ELR (cell line): ENCODE measurements at places on chromosomes 12 and 14.

DNA sequence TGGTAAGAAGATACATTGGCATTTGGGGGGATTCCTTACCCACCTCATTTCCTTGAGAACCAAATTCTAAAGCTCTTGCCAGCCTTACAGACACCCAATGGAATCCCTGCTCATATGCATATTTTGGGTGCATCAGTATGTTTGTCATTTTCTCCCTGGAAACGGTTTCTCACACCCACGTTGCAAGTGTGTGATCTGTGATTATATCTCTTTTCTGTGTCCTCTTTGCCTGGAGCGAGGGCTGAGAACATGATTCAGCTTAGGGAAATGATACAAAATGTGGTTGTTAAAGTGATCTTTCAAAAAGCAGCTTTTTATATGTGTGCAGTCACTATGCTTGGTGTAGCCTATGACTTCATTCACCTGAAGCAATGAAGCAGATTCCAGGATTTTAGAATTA, 52.0 kb downstream of the KCNMB4 start:
- peak; percentile 5 for DNase-seq

- no peak for DNase-seq
Observed at GRCh38 chr12:31626270-31626995, 33.1 kb upstream of the ETFBKMT start.

- peak; percentile 27 for DNase-seq
Observed at GRCh38 chr12:65566751-65567150, 257.5 kb upstream of the HMGA2 start.

- no peak for DNase-seq
Observed at GRCh38 chr12:49874142-49874897, 29.4 kb downstream of the FAIM2 start.

- no peak for DNase-seq
Observed at GRCh38 chr12:23617749-23618148, 331.7 kb downstream of the SOX5 start.

- peak; percentile 88 for DNase-seq
Observed at GRCh38 chr12:65532162-65532561, 253.7 kb downstream of the MSRB3 start.

GRCh38 chr12:115597157-115597712, 680.3 kb downstream of the MED13L start:
- DNase-seq: peak; percentile 85

DNA sequence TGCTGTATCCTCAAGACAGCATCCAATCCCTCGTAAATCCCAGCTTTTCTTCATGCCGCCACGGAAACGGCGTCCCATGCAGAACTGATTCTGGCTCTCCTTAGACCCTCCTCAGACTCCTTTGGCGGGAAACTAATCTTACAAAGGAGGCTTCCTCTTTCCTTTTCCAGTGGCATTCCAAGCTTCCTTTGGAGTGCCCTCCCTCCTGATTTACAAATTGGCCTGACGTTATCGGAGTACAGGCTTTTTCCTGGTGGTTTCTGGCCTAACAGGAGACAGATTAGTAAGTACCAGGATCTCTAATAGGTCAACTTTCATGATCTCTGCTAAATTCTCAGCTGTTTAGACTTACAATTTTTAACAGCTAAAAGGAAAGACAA, 1.3 kb upstream of the ZDHHC17 start:
- DNase-seq: no peak

- no peak for DNase-seq
Observed at GRCh38 chr12:8513256-8513655, at the start of gene CLEC4D. Gene CLEC4D (plus strand): TSS chr12:8513503. CDS start chr12:8513733, 230 bp downstream.
